ENCODE measurements at places on chromosomes 6 and 20. TPM values are rescaled to one million over a fixed set of nuclear protein-coding genes. Genes with fewer than 3 reads are reported as not detected.

FUCA2 gene
- 92.3 TPM for total RNA-seq

PNPLA1 gene
- total RNA-seq: 0.27 TPM

RPRD1B gene
- total RNA-seq: 28.2 TPM

ADAM33 gene
- 86.6 TPM for total RNA-seq

All from mucosa of descending colon (tissue), 3 donors.